ENCODE measurements at places on chromosomes 6 and 20.

GRCh38 chr6:166465671-166466087, 82.9 kb upstream of the MPC1 start:
- DNase-seq: no peak

GRCh38 chr6:135158397-135158796, 22.7 kb upstream of the MYB start:
- DNase-seq: no peak

DNA sequence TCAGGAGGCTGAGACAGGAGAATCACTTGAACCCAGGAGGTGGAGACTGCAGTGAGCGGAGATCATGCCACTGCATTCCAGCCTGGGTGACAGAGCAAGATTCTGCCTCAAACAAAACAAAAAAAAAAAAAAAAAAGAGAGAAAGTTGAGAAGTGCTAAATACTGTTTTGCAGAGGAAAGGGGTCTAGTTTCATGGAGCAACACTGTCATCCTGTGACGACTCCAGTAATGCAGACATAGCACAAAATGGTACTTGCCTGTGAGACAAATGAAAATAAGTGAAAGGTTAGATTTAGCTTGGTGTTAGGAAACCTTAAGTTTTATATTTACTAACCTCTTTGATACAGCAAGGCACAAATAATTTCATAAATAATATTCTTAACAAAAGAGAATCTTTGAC, 29.7 kb downstream of the CEP162 start:
- DNase-seq: no peak

DNA sequence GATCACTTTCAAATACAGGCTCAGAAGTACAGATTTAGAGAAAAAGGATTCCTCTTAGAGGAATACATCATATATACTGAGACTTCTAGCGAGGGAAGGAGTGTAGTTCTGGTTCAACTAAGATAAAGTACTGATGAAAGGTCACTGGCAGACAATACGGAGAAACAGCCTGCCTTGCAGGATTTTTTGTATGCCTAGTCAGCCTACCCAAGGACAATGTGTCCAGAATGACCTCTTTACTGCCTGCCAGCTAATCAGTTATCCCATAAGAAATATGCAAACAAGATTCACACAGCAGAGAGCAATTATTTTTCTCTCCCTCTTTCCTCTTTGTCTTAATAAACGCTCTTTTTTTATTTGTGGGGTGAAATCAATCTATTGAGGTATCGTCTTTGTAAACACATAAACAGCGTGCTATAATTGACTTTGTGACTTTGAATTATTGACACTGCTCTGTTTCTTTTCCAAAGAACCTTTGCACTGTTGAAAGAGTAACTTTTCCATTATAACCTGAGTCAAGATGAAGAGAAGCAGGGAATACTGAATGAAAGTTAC, 1.4 kb upstream of the TSPYL4 start:
- no peak for DNase-seq

DNA sequence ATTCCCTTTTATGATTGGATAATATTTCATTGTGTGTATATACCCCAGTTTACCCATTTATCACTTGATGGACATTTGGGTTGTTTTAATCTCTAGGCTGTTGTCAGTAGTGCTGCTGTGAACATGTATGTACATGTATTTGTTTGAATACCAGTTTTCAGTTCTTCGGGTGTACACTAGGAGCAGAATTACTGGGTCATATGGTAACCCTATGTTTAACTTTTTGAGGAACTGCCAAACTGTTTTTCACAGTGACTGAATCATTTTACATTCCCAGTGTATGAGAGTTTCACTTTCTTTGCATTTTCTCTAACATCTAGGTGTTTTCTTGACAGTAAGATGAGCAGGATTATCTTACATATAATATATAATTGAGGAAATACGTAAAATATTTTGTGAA, 44.7 kb upstream of the ADIG start:
- DNase-seq: no peak

DNA sequence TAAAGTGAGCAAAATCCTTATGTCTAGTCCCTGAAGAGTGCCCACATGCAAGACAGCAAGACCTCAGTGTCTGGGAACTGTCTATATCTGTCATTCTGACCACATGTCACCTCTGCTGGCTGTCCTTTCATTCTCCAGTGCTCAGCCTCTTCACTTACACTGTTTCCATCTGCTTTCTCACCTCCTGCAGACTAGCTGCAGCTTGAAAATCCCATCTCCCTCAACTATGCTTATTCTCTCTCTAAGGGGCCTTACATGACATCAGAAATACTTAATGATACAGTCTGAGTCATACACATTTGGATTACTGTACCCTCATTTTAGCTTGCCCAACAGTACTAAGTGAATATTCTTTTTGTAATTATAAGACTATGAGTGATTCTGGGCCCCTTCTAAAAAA, 587.8 kb downstream of the EPM2A start:
- no peak for DNase-seq
